ENCODE measurements at places on chromosomes 7 and 10. TPM values are rescaled to one million over a fixed set of nuclear protein-coding genes. Genes with fewer than 3 reads are reported as not detected.
A peak's percentile ranks its signal among the peaks of the same experiment; 100 is the strongest.

DNA sequence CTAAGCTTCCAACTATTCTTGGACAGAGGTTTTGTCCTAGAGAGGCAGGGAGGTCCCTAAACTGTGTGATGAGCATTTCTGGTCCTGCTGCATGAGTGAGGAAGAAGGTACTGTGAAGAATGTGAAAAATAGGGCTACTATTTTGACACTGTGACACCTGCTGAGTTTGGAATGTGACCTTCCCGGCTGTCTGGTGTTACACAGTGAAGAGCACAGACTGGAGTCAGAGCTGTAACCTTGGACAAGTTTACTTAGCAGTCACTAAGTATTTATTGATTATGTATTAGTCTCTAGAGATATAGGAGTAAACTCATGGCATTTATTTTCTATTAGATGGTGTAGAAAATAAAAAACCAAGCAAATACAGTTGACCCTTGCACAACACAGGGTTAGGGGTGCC is 12.3 kb downstream of the GOLGA7B start:
- no peaks in the 10 kb centered on the region for H3K4me1 ChIP-seq
- H3K36me3 ChIP-seq, result no peaks in the 10 kb centered on the region
- no peak overlapping the region for H3K27ac ChIP-seq
- DNase-seq, result no peak
- peaks cover 12% of the 10 kb centered on the region for H3K27me3 ChIP-seq

- no peak for DNase-seq
- no peak overlapping the region for H3K4me3 ChIP-seq
- H3K27ac ChIP-seq, result no peak overlapping the region
- no peaks in the 10 kb centered on the region for H3K36me3 ChIP-seq
- no peaks in the 10 kb centered on the region for H3K27me3 ChIP-seq
Measured at GRCh38 chr10:1166101-1166827, 110.1 kb downstream of the WDR37 start.

DNA sequence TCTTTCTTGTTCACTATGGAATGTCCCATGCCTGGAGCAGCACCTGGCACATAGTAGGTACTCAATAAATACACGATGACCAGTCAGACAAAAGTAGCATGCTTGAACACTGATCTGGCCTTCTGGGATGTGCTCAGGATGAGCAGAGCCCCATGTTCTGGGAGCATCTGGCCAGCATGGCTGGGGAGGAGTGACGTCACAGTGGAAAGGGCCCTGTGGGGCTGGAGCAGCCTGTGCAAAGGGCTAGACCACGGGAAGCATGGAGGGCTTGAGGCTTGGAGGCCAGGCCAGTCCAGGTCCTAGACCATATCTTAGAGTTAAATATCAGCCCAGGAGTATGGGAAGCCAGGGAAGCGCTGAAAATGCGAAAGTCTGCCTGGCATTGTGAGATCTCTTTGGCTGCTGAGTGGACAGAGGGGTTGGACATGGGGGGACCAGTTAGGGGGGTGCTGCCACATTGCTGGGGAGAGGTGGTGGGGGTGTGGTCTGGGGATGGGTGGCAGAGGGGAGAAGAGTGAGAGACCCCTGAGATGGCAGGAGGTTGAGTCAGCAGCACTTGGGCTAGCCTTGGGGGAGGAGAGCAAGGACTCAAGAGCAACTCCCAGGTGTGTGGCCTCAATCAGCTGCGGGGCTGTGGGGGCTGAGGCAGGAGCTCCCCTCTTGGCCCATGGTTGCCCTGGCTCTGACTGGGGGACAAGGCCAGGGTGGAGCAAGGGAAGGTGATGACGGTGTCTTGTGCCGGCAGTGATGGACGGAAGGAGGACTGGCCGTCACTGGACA is 34.9 kb downstream of the ZCCHC24 start:
- no peak for DNase-seq
- H3K36me3 ChIP-seq, result peaks cover 36% of the 10 kb centered on the region
- peaks cover 8% of the 10 kb centered on the region for H3K4me1 ChIP-seq

- peak; percentile 41 for DNase-seq
- H3K27ac ChIP-seq, result peak overlapping the region; percentile 23
Measured at GRCh38 chr7:7970531-7971307, 2.1 kb downstream of the GLCCI1 start.

GRCh38 chr10:21749788-21750187 is 215.8 kb downstream of the MLLT10 start:
- H3K4me1 ChIP-seq, result no peaks in the 10 kb centered on the region
- no peak overlapping the region for H3K4me3 ChIP-seq
- no peak overlapping the region for H3K27ac ChIP-seq
- H3K36me3 ChIP-seq, result peaks cover 17% of the 10 kb centered on the region

Gene H2BK1
- total RNA-seq, result not detected

Measured in muscle of leg (tissue), 16 donors.